Activated CD4-positive, alpha-beta T cell treated with anti-CD3 and anti-CD28 coated beads for 36 hours (primary cell): ENCODE measurements at places on chromosomes 7 and 10.

DNA sequence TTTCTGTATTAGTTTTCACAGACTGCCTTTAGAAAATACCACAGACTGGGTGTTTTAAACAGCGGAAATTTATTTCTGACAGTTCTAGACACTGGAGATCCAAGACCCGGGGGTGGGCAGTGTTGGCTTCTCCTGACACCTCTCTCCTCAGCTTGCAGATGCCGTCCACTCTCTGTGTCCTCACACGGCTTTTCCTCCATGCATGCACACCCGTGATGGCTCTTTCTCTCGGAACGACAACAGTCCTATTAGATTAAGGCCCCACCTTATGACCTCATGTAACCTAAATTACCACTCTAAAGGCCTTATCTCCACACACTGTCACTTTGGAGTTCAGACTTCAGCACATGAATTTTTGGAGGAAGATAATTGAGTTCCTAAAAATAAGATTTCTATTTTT is 142.9 kb upstream of the VWC2 start:
- DNase-seq: no peak

GRCh38 chr7:90919816-90920215 is 323.7 kb downstream of the CDK14 start:
- DNase-seq: no peak

DNA sequence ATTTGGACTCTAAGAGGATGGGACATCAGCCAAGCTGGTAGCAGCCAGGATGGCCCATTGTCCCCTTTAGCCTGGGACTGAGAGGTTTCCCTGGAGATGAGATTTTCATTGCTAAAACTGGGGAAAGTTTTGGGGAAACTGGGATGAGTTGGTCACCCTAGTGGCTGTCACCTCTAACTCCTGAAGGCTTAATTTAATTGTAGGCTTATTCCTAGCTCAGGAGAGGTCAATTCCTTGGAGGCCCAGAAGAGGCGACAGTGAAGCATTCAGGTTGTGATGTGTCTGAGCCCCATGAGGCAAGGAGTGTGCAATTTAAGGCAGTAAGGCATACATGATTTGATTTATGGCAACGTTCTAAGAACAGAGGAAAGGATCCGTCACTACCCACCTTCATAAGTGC is 24.9 kb upstream of the JAZF1 start:
- DNase-seq: no peak

DNA sequence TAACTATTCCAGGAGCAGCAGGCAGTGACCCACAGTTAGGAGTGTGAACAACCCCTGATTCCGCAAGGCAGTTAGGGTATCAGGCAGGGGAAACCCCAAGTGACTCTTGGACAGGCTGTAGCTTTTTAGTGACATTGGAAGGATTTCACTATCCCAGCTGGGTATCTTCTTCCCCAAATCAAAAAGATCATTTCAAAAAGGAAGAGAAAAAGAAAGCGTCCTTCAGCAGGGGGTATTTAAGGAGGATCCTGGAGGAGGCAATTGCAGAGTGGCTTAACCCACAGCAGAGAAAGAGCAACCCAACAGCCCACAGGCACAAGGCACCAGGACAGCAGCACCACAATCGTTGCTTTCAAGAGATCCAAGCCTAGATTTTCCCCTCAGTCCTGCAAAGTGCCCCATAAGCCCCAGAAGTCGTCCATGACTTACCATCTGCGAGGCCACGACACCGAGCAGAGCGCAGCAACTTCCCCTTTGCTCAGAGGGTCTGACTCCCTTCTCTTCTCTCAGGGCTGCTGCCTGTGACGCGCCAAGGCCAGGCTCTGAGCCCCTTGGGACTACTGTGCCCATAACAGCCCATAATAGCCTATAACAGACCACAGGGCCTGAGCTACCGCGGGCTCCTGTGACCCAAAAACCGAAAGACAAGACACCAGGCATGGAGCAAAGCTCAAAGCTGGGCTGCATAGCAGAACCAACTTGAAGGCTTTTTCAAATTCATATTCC is 19.8 kb downstream of the PIK3AP1 start:
- no peak for DNase-seq

GRCh38 chr7:151024435-151025056 is at the start of gene ATG9B:
TSS of gene ATG9B (minus strand) at chr7:151024494. CDS start at chr7:151024423, 71 bp downstream.
- peak; percentile 33 for DNase-seq

DNA sequence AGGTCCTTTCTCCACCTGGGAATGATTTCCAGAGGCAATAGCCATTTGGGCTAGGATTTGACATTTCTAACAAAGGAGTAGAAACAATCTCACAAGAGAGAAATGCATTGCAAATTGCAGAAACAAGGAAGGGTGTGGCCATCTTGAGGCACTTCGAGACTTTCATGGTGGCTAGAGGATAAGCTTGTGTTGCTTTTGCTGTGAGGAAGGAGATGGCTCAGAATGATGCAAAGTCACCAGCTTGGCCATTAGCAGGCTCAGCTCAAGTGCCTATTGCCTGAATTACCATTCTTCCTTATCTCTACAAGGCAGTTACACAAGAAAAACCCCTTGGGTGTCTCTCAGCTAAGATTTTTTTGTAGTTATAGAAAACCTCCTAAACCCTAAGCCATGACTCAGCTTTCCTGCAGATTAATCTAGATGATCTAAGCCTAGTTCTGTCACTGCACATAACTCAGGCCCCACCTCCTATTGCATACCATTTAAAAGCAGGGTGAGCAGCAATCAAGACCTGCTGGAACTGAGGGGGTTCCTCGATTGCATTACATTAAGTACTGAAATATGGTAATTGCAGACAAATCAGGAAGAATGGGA is 683.1 kb downstream of the NRG3 start:
- no peak for DNase-seq

- DNase-seq: no peak
Measured at GRCh38 chr7:51309361-51310130, 7.1 kb downstream of the COBL start.

DNA sequence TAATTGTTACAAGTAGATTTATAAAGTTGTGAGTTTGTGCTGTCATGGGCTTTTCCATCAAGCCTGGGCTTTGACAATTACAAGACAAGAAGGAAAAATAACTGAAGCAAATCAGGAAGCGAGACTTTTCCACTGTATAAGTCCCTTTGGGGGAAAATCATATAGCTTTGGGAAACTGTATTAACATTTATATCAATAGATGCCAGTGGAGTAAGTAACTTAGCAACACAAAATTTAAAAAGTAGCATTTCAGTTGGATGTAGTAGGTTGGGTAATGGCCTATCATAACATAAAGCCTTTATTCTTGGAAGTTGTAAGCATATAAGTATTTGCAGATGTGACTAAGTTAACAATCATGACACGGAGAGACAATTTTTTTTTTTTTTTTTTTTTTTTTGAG is 931.1 kb downstream of the CNTNAP2 start:
- DNase-seq: no peak

DNA sequence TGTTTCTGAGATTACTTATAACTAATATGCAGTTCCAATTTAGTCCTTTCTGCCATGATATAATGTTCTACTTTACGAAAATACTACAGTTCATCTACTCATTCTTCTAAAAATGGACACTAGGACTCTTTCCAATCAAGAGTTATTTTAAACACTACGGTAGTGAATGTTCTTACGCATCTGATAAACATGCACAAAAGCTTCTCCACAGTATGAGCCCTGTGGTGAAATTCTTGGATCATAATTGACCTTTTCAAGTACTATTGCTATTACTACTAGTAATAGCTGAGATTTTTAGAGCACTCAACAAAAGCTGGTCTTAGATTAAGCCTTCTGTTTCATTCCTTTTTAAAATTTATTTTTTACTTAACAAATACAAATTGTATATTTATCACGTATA is 106.4 kb downstream of the CH25H start:
- DNase-seq: no peak

GRCh38 chr7:32126843-32127242 is 56.6 kb upstream of the PDE1C start:
- no peak for DNase-seq

DNA sequence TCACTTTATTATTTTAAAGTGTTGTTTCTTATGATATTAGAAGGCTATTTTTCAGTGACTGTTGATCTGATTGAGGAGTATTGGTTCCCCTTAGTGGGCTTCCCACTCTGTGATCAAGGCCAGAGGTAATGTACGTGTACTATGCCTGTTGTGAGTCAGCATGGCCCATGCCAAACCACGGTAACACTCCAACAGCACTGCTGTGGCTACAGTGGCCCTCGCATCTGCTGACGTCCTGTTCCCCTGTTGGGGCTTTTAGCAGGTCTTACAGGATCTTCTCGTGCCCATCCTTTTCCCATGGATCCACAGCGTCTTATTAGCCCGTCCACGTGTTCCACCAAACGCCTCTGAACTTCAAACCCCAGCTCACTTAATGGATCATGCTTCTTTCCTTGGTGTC is 964.6 kb upstream of the CELF2 start:
- DNase-seq: no peak

DNA sequence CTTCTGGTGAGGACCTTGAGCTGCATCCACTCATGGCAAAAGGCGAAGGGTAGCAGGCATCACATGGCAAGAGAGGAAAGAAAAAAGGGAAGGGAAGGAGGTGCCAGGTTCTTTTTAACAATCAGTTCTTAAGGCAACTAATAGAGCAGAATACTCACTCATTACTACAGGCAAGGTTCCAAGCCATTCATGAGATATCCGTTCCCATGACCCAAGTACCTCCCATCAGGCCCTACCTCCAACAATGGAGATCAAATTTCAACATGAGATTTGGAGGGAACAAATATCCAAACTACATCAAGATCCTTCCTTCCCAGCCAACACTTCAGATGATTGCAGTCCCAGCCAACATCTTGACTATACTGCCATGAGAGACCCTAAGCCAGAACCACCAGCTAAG is 38.9 kb upstream of the YAE1 start:
- DNase-seq: no peak

GRCh38 chr10:79430325-79430905 is 15.0 kb downstream of the ZCCHC24 start:
- DNase-seq: no peak

- DNase-seq: no peak
Measured at GRCh38 chr10:117488004-117488403, 54.5 kb upstream of the EMX2 start.

DNA sequence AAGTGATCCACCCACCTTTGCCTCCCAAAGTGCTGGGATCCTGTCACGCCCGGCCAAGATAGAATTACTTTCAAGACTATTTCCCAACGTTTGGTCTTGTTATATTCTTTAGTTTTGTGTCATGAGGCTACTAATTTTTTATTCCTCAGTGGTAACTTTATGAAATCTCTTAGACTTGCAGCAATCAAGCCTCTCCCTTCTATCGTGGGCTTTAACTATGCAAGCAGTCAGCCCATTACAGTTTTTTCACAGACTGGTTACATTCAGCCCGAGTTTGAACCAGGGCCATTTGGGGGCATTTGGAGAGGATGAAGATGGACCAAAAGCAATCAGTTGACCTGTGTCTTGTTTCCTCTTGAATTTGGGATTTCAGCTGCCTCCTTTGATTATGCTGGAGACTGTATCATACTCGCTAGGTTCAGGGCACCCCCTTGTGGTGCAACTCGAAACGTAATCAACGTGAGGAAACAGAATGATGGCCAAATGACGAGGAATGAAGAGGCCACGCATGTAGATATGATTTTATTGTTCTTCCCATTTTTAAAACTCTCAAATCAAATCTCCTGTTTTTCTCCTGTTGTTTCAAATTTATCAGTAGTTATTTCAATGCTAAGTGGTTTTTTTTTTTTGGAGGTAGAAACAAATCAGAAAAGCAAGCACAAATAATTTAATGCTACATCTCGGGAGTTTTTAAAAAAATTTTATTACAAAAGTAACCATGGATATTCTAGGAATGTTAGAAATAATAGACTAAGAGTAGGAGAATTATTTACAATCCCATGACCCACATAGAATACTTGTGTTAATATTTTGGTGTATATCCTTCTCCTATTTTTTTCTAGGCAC is 151.6 kb downstream of the KIAA1217 start:
- peak; percentile 71 for DNase-seq

GRCh38 chr10:111138544-111138943 is 61.7 kb downstream of the ADRA2A start:
- DNase-seq: no peak

DNA sequence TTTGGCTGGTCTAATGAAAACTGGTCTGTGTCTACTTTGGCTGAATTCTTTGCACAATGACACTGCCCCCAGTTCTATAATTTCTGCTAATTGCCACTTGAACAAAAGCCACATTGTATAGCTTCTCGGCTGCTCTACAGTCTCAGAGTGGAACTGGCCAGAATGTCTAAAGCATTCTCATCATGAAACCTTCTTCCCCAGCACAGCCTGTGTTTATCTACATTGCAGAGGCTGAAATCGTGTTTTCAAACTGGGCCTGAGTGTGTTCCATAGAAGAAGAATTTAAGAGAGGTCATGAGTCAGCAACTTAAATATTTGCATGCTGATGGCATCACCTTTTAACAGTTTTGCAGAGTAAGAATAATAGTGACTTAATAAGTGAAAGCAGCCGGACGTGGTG is 177.2 kb downstream of the BUB3 start:
- DNase-seq: no peak

- DNase-seq: no peak
Measured at GRCh38 chr7:151146761-151147160, 20.7 kb downstream of the GBX1 start.

- DNase-seq: no peak
Measured at GRCh38 chr7:70097645-70098044, 499.4 kb downstream of the AUTS2 start.

DNA sequence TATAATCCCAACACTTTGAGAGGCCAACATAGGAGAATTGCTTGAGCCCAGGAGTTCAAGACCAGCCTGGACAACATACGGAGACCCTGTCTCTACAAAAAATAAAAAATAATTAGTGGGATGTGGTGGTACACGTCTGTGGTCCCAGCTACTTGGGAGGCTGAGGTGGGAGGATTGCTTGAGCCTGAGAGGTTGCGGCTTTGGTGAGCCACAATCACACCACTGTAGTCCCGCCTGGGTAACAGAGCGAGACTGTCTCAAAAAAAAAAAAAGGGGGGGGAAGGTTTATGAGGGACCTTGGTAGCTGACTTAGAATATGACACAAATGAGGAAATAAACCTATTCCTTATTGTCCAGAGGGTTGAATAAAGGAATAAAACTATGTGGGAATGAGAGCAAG is 30.8 kb downstream of the SCD start:
- no peak for DNase-seq

DNA sequence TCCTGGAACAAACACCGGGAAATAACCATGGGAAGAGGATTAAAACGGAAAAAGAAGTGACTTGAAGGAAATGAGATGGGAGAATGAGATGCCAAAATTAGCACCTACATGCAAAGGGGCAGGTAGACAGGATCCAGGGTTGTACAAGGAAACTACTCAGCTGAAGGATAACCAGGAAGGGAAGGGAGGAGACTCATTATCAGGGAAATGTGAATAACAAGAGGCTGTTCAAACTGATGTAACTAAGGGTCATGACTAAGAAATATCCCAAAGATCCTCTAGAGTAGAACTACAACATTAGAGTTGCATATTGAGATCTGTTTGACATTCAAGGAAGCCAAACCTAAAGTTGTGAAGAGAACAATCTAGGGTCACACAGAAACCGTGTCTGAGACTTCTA is 166.2 kb upstream of the SP8 start:
- DNase-seq: no peak

DNA sequence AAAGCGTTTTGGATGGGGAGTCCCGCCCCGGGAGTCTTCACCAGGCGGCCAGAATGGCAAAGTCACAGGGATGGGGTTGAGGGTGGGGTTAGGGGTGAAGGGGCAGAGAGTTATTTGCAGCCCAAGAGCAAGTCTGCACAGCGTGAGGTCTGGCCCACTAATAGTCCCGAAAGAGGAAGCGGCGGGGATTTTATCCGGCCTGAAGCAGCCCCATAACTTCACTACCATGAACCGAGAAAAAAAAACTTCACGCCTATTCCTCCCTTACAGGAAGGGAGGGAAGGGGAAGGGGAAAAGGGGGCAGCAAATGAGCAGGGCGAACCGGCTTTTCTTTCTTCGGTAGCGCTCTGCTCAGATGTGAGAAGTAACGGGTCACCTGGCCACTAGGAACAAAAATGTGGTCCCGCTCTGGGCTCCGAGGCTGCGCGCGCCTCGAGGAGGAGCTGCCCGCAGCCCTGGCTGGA is 712 bp downstream of the ITPRIP start:
- no peak for DNase-seq
